ENCODE measurements at places on chromosomes 6 and 20.

GRCh38 chr6:157045831-157046454, 268.8 kb downstream of the ARID1B start:
- peak; percentile 68 for DNase-seq

- DNase-seq = peak; percentile 8
Measured at GRCh38 chr6:113862112-113862511, 5.0 kb downstream of the MARCKS start.

GRCh38 chr6:133136177-133136880, 104.8 kb upstream of the EYA4 start:
- DNase-seq = no peak

DNA sequence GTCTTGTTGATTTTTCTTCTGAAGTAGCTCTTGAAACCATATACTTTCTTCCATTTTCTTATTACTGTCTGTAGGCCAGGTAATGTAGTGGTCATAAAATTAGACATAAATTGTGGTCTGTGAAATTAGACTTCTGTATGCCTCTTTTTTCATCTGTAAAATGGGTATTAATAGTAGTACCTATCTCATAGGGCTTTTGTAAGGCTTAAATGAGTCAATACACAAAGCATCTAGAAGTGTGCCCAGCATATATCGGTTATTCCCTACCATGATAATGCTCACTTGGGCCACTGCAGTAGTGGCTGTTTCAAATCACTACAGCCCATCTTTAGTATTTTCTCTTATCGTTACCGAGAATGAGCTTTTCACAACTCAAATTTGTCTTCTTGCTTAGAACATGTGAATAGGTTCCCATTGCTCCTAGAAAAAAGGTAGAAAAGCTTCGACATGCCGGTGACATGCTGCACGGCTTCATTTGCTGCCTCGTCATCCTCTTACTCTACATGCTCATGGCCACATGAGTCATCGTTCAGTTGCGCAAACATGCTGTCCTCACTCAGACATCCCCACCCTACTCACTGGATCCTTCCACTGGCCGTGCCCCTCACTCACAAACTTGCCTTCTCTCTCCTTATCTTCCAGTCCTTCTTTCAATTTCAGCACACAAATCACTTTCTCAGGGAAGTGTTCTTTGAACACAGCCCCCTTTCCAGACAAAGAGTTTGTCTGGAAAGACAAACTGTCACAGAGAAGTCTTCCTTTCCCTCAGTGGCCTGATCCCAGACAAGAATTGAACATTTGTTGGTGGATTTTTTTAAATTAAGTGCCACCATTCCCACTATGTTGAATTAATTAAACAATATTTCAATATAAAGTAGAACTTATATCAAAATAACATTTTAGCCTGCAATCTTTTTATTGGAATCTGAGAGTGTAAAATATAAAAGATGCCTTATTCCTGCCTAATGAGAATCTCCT, 32.2 kb upstream of the ERVFRD-1 start:
- DNase-seq = no peak

- DNase-seq = no peak
Measured at GRCh38 chr6:63496361-63496804, 75.9 kb upstream of the LOC128125822 start.

All from NCI-H1105 (cell line).